ENCODE measurements at places on chromosomes 11 and 22.

- DNase-seq: no peak
These were observed 13.7 kb downstream of the CHADL start for GRCh38 chr22:41226723-41227655.

- no peak for DNase-seq
These were observed 26.0 kb upstream of the API5 start for GRCh38 chr11:43285826-43286225.

- no peak for DNase-seq
These were observed 51.8 kb upstream of the KIRREL3 start for GRCh38 chr11:127052404-127052803.

- DNase-seq: no peak
These were observed 142.2 kb upstream of the C11orf58 start for GRCh38 chr11:16596231-16596630.

- no peak for DNase-seq
These were observed 769.8 kb downstream of the METTL15 start for GRCh38 chr11:28878025-28878424.
